Natural killer cell (primary cell): ENCODE measurements at places on chromosomes 4 and X.

- DNase-seq: no peak
Measured at GRCh38 chr4:1371176-1372165, 24.5 kb downstream of the UVSSA start.

DNA sequence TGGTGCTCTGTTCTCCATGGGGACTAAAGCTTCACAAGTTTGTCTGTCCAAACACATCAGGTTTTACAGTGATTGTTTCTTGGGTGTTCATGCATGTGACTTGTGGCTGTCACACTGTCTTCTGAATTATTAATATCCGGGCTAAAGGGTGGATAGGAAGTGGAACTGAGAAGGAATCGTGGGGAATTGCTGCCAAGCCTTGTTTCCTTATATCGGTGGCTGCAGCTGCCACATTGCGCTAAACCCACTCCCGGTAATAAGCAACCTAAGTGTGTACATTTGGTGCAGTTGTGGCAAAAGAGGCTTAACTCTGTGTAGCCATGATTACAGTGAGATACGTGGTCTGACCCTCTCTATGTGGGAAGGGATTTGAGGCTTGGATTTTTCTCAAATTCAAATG, 30.7 kb downstream of the SEPTIN11 start:
- no peak for DNase-seq

- no peak for DNase-seq
Measured at GRCh38 chr4:90792696-90793095, 665.5 kb downstream of the CCSER1 start.

DNA sequence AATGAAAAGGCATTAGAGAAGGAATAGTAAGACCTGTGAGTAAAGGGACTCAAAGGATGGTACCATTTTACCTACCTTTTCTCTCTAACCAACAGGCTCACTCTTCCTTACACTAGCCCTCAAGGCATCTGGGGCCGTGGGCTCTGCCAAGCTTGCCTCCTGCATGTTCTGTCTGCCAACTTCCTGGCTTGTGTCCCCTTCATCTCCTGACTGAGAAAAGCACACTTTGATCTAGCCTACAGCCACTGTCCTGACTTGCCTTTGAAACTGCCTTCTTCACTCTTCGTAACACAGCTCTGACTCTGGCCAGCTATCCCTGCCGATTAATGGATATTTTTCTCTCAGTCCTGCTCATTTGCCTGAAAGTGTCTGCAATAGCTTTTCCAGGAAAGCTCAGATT, 76.5 kb downstream of the RASGEF1B start:
- DNase-seq: no peak

GRCh38 chrX:16603822-16604221, 46.1 kb upstream of the S100G start:
- no peak for DNase-seq

DNA sequence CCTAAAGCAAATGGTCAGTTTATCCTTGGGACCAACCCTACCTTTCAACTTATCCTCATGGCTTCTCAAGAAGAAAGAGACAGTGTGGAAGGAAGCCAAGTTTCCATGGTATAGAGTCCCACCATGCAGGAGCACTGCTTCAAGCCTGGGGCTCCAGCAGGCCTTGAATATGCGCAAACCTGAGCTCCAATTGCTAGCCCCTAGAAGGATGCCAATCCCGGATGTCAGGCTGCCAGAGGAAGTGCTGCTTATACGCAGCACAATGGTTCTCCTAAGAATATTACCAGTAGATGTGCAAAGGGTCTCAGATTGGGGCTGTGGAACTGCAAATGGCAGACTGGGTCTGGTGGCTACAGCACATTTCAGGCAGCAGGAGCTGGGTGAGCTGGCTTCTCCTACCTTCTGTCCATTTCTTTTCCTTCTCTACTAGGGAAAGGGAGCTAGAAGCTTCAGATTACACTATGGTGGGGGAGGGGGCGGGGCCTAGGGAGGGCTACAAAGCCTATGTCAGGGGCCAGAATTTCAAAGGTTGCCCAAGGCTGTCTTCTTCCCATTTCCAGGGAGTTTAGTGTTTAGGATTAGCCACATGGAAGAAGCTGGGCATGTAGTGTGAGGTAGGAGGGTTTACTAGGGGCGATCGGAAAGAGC, 40.7 kb upstream of the CITED1 start:
- DNase-seq: no peak

GRCh38 chr4:91359041-91360031, 944.4 kb upstream of the GRID2 start:
- DNase-seq: no peak

DNA sequence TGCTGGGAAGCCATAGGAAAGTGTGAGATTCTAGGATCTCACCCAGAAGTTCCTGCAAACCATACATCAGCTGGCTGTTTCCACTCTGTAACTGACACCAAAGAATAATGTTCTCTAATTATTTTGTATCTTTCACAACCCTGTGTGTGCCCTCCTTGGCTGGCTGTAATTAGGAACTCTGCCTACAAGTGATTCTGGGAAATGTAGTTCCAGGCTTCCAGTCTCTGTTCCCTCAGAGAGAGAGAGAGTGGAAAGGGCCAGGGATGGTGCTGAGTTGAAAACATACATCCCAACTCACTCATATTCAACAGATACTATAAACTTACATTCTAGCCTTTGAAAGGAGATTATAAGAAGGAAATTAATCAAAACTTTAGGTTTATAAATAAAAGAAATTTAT, 57.5 kb upstream of the C1QTNF7 start:
- no peak for DNase-seq

DNA sequence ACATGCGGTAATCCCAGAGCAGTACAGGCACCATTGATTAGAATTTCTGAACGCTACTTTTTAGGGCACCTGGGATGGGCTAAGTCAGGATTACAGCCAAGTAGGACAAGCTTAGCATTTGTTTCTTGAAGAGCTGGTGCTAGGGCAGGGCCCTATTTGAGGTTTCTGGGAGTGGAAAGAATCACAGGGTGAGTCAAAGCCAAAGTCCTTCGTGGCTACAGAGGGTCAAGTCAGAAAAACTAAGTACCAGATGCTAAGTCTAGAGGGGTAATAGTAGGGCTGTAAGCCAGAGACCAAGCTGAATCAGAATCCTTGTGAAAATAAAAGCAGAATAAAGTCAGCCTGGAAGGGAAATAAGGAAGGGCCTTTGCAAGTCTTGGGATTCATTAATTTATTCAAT, 448.6 kb downstream of the ZIC3 start:
- no peak for DNase-seq

DNA sequence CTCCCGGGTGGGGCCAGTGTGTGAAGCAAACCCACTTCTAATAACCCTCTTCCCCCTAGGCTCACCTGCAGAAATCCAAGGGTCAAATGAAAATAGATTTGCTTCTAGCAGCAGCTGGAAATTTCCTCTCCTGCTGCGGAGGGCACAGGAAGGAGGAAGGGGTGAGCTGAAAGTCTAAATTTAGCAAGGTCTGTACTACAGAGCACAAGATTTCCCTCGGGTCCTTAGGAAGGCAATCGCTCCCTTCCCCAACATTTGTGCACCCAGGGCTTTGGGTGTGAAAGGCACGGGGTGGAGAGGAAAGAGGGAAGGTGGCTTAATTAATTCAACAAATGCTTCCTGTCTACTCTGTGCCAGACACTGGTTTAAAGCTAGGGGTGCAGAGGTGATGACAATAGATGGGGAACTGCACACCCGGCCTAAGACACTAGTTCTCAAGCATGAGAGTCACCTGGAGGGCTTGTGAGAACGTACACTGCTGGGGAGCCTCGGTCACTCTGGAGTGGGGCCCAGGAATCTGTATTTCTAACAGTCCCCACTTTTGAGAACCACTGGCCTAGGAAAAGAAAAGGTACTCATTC, 204.4 kb downstream of the NSUN7 start:
- no peak for DNase-seq

DNA sequence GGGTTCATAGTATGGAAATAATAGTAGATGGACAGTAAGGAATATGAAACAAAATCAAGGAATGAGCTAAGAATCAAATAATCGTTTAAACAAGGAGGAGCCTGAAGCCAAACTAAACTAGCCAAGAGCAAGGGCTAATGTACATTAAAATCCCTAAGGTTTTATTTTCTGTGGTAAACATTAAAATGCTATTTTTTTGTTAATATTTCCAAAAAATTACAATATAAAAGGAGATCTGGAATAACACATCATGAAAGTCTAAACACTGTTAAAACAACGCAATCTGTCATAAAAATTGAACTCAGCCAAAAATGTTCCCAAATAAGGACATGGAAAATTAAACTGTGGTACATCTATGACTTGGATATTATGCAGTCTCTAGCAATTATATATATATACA, 188.2 kb downstream of the RNF150 start:
- no peak for DNase-seq

- DNase-seq: no peak
Measured at GRCh38 chr4:555566-556275, 20.4 kb downstream of the TMEM271 start.

DNA sequence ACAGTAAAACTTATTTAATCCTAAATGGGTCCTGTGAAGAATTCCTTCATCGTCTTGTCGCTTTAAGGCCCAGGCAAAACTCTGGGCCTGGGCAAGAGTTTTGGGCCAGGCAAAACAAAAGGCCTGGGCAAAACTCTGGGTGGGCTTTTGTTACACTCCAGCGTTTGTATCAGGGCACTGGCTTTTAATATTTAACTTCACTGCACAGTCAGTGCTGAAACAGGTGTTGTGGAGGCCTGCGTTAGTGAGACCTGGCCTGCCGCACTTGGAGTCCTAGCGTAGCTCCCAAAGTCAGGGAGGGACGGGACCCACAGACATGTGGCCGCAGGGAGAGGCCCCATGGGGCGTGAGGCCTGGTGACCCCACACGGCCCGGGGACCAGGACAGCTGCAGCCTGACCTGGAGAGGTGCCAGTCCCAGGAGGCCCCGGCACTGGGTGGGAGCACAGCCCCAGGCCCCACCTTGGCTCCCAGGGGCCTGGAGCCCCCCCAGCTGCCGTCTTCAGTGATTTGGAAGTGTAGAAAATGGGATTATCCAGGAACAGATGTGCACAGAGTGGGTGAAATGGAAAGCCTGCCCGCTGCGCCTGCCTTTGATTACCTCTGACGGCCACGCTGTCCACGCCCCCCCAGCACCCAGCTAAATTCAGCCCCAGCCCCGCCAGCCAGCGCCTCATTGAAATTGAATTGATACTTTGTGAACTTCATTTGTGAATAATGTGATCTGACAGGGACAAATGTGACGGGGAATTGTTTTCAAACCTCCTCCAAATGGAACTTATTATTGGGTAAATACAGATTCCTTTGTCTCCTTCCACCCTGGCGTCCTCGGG, 132.9 kb upstream of the NKX1-1 start:
- DNase-seq: no peak

DNA sequence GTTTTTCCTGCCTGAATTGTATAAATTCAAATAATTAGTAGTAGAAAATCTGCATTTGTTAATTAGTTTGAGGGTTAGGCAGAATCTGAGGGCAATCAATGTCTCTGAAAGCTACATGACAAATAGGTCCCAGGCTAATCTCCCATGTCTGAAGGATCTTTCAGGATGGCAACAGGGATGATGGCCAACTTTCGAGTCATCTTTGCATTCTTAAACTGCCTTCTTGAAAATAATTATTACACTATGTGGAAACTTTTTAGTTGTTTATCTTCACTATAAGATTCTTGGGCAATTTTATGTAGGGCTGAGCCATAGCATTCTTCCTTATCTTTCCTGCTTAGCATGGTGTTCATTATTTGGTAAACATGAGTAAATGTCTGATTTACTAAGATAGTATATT, 490.3 kb upstream of the EPHA5 start:
- no peak for DNase-seq

DNA sequence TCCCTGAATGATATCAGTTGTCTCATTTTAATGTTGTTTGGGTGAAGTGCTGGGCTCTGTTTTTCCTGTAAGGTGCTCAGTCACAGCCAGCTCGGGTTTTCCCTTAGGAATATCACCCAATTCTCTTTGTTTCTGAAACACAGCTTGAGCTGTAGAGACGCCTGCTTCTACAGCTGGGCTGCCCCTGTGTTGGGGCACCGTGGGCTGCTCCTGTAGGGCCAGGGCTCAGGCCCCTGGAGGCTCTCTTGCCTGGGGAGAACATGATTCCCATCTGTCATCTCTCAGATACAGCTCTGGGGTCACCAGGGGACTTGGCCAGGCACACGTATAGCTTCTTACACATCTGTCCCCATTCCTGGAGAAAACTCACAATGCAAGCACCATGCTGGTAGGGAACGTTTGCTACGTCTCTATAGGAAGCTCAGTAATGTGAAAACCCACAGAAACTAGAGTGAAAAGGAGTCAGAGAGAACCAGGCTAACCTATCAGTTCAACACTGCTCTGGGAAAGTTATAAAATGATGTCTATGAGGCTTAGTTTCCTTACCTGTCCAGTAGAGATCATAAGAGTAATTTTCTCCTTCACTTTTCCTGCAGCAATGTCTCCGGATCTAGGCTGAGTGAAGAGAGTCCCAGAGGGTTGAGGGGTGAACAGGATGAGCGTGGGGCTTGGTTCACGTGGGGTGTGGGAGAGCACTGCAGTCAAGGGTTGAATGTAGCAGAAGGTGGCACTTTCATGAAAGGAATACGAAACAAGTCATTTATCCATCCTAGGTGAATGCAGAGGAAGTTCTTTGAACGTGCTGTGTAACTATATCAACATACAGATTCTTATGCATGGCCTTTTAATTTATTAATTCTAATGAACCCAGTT, 14.5 kb downstream of the FHDC1 start:
- DNase-seq: no peak

DNA sequence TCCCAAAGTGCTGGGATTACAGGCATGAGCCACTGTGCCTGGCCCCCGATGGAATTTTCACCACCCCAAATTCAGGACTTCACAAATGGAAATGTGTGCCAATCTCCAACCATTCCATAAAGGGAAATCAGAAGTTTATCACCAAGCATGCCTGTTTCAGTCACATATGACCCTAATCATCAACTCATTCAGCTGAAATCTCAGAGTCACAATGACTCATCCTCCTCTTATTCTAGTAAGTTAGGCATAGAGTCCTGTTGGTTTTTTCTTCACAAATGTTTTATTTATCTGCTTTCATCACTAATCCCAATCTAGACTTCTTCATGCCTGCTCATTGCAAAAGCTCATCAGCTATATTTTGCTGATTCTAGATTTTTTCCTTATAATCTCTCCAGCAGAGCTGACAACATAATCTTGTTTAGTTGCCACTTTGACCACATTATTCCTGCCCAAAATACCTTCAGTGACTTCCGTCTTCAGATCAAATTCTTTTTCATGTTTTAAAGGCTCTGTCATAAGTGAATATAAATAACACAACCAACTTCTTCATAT, 83.3 kb downstream of the SLC7A11 start:
- DNase-seq: no peak

DNA sequence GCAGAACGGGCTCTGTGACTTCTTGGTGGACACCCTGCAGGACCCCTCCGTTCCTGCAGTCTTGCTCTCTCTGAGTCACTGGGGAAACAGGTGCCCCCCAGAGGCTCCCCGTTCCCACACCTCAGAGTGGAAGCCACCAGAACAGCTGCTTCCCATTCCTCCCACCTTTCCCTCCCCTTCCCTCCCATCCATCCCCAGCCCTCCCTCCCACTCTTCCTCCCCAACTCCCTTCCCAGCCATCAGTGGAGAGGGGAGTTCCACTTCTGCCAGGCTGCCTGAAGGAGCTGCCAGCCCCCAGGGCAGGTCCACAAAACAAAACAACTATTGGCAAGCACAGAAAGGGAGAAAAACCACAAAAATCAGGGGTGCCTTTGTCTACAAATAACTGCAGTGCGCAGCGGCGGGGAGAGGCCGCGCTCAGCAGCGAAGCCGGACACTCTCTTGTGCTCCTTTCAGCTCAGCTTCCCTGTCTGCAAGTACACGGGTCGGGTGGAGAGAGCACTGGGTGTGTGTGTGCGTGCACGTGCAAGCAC, 8.1 kb downstream of the SSR4 start:
- no peak for DNase-seq

- no peak for DNase-seq
Measured at GRCh38 chr4:10007436-10007740, 13.9 kb downstream of the SLC2A9 start.

- DNase-seq: no peak
Measured at GRCh38 chr4:4428966-4429875, 42.3 kb downstream of the NSG1 start.
